ENCODE measurements at places on chromosomes 5 and 9.

GRCh38 chr9:23747088-23748075 is 78.7 kb downstream of the ELAVL2 start:
- no peak for DNase-seq

DNA sequence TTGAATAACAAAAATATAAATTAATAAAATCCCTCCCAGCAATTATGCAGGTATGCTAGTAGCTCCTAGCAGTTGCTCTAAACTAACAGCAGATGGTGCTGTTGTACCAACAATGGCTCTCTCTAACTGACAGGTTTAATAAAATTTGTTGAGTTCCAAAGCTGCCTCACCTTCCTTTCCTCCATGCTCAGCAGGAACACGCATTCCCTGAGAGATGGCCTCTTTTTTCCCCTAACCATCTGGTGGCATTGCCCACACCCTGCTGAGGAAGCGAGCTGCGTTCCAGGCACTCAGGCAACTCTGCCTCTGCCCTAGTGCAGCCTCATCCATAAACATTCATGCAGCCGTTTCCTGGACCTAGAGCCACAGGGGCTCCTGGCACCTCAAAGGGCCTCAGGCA is 106.2 kb downstream of the KLHL3 start:
- no peak for DNase-seq

GRCh38 chr5:135857630-135858311 is 23.3 kb downstream of the SLC25A48 start:
- no peak for DNase-seq

GRCh38 chr5:66223637-66224036 is 79.5 kb downstream of the SREK1 start:
- DNase-seq = no peak

- DNase-seq = no peak
Observed at GRCh38 chr5:17106521-17106920, 110.9 kb upstream of the BASP1 start.

DNA sequence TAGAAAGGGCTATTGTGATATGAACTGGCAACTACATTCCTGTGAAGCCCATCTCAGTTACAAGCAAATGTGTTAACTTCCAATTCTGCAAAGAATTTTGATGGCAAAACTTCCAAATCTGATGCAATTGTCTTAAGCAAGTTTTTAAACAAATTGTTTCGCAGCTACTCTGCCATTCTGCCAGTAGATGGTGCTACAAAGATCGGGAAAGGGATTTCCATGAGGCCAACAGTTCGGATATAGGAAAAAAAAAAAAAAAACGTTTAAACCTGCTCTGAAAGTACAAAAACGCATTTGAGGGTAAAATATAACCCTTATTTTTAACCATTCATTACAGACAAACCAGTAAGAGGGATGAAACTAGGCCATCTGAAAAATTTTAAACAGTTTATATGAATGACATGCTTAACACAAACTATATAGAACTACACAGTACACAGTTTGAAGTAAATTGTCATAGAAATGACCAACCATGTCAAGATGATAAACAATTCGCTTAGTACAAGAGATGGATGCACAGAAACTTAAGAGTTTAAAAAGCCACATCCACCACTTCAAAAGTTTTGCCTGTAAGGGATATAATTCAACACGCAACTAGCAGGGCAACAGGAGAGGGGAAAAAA is 2.2 kb downstream of the HNRNPA0 start:
- no peak for DNase-seq

- DNase-seq = no peak
Observed at GRCh38 chr9:70049236-70049635, 5.6 kb downstream of the MAMDC2 start.

DNA sequence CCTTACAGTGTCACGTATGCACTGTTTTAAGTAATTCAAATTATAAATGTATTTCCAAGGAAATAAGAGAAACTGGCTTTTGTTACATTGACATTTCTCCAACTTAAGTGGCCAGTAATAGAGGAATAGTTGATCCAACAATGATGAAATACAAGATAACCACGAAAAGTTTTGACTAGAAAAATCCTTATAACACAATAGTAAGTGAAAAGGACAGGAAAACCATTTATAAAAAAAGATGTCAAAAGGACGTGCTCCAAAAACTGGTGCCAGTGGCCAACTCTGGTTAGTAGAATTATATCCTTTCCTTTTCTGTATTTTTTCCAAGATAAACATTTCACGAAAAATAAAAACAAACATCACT is 210.9 kb downstream of the GAPVD1 start:
- DNase-seq = no peak

DNA sequence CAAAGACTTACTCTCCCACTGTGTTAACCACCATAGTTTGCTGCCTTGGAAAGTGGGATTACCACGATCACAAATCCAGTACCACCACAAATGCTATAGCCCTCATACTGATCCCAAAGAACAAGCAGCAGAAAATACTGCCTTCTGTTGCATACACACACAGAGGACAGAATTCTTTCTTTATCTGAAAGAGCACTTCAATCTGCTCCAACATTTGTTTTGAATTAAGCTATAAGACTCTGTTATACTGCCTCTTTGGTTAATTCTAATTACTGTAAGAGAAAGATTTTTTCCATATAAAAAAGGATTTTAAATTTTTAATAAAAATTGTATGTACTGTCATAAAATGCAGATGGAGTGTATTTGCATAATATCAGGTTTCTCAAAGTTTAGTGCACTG is 69.8 kb downstream of the YIPF5 start:
- DNase-seq = no peak
